HT1080 (cell line): ENCODE measurements at places on chromosomes 3 and 15.
A peak's percentile ranks its signal among the peaks of the same experiment; 100 is the strongest.

- DNase-seq: peak; percentile 92
Observed at GRCh38 chr3:115518100-115518852, 105.0 kb upstream of the GAP43 start.

DNA sequence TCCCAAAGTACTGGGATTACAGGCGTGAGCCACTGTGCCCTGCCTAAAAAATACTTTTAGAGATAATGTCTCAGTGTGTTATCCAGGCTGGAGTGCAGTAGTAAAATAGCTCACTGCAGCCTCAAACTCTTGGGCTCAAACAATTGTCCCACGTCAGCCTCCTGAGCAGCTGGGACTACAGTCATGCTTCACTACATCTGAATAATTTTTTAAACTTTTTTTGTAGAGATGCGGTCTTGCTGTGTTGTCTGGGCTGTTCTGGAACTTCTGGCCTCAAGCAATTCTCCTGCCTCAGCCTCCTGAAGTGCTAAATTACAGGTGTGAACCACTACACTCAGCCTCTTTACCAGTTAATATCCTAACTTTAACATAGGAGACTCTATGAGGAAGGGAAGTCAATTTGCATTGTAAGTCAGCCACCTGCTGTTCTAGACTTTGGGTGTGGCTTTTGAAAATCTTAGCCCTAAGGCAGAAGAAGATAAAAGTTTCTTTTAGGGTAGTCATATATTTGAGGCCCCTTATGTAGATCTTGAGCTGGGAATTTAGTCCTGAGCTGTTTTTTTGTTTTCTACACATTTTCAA, 78.2 kb upstream of the RASGRP1 start:
- DNase-seq: no peak

DNA sequence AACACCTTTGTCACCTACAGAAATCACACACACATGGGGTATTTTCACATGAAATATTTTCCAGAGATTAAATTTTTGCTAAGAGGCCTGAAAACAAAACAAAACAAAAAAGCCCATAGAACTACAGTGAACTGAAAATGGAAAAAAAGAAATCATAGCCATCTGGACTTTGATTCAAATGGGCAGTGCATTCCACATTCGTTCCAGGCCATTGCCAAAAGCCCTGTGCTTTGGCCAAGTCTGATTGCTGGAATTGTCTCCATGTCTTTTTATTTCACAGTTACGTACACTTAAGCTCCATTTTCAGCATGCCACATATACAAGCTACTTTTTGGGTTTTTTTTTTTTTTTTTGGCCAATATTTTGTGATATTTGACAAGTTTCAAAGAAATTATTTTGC, 47.1 kb downstream of the TFG start:
- DNase-seq: no peak

DNA sequence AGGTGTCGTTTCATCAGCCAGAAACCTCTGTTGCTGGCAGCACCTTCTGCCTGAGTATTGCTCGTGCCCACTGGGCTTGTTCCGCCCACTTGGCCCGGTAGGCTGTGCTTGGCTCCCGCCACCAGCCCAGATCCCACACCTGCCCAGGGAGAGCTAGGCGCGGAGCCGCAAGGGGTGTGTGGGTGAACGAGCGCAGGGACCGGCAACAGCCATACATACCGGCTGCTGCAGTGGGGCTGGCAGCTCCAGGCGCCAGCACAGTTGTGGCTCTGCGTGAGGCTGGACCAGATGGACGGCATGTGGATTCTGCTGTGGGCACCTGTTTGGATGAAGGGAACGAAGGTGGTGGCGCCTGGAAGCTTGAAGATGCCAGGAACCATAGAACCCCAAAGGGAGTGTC, 331.5 kb upstream of the MCTP2 start:
- DNase-seq: no peak

GRCh38 chr3:66483006-66483405, 17.8 kb downstream of the LRIG1 start:
- no peak for DNase-seq

- DNase-seq: peak; percentile 52
Observed at GRCh38 chr3:172461530-172462138, 13.4 kb upstream of the GHSR start.

- no peak for DNase-seq
Observed at GRCh38 chr15:72564091-72564490, 90.0 kb downstream of the ARIH1 start.

GRCh38 chr3:135392151-135392550, 573.4 kb upstream of the PPP2R3A start:
- no peak for DNase-seq

- peak; percentile 56 for DNase-seq
Observed at GRCh38 chr3:65233561-65233960, 545.8 kb upstream of the ADAMTS9 start.

- no peak for DNase-seq
Observed at GRCh38 chr3:56694867-56695683, 12.0 kb upstream of the TASOR start.

- DNase-seq: no peak
Observed at GRCh38 chr3:127457546-127458145, 132.9 kb downstream of the TPRA1 start.

DNA sequence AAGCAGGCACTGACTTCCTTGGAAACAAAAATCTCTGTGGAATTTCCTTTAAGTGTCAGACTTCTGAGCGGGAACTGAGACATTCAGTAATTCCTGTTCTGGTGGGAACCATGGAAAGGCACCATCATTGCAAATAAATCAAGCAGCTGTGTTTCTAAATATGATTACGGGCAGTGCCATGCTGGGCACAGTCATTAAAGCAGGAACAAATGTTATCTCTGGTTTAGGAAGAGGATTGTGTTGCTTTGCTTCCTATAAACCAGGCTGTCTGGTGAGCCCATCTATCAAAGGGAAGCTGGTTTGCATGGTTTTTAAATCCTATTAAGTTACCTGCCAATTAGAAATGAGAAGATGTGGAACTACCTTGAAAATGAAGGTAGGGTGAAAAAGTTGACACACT, 86.7 kb downstream of the EBLN2 start:
- no peak for DNase-seq

DNA sequence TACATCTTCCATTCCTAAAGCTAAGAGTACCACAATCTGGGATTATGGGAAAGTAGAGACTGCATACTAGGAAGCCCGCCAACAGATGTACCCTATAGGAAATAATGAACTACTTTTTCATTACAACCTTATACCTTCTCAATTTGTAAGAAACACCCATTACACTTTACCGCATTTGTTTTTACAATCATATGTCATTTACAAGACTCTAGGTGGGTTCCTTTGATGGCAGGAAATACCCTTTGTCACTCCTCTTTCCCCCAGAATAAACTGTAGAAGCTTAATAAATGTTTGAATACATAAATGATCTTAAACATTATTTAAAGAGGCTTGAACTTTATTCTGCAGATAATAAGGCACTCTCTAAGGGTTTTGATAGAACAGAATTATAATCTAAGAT, 150.1 kb upstream of the TGFBR2 start:
- DNase-seq: no peak

DNA sequence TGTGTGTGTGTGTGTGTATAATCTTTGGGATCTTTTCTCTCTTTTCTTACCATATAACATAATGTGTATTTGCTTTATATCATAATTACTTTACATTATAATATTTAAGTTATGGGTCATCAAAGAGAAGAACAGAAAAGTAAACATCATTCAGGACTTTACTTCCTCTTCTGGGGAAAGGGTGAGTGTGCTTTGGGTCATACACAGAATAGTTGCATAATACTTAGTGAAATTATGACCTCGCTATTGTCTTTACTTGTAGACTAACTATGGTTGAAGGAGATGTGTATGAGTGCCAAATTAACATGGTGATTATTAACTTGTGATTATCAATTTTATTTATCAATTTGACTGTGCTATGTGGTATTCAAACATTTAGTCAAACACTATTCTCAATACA, 1086.9 kb downstream of the DIPK2A start:
- DNase-seq: no peak

DNA sequence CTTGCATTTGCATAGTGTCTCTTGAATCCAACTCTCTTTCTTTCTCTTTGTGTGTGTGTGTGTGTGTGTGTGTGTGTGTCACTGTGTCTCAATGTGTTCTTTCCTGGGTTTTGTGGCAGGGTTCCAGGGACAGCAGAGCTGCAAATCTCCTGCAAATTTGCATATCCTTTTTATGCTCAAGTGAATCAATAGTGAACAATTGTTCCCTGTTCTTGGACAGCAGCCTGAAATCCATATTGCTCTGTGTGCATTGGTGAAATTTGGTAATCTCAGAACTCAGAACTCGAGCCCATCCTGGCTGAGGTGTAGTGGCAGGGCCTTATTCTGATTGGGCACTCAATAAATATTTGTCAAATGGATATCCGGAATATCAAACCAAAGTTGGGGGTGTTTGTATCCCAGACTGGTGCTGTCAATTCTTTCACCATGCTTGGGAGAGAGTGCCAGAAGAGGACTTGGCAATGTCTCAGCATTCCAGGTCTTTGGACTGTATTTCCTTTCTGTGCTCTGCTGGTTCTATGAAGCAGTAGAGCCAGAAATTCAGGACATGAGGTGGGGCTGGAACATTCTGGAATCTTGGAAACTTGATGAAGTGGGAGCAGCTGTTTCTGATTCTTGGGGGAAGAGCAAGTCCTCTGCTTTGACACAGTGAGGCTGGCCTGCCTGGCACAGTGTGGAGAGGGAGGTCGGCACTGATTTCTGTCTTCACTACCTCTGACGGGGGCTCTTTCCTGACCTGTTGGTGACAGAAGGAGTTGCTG, 380.6 kb upstream of the C2CD4B start:
- DNase-seq: no peak

GRCh38 chr3:11582191-11582968, 61.3 kb downstream of the VGLL4 start:
- DNase-seq: peak; percentile 78

GRCh38 chr15:50876260-50876988, 32.1 kb upstream of the AP4E1 start:
- DNase-seq: no peak

DNA sequence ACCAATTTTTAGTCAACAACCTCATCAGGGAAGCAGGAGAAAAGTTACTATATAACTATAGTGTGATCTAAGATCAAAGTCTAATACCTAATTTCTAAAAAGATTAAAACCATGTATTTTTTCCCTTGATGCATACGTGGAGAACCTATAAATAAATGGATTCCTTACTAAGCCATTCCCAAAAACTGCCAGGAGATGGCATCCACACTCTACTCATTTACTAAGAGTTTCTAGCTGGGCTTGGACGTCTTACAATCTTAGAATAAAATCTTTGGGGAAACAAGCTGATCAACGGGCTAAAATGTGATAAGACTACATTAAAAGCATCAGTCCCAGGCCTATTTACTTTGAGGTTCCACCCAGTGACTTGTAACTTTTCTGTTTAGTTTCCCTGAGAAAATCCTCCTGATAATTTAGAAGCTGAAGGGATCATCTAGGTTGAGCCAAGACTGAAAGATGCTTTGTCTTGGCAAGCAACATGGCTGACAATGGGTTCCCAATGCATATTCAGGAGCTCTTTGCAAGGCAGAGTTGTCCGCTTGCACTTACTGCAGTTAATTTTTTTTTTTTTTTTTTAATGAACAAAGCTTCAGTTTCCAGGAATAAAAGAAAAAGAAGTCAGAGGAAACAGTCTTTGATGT, 85.5 kb upstream of the FGF12 start:
- peak; percentile 61 for DNase-seq

- DNase-seq: no peak
Observed at GRCh38 chr3:34377961-34378360, 579.5 kb downstream of the PDCD6IP start.

DNA sequence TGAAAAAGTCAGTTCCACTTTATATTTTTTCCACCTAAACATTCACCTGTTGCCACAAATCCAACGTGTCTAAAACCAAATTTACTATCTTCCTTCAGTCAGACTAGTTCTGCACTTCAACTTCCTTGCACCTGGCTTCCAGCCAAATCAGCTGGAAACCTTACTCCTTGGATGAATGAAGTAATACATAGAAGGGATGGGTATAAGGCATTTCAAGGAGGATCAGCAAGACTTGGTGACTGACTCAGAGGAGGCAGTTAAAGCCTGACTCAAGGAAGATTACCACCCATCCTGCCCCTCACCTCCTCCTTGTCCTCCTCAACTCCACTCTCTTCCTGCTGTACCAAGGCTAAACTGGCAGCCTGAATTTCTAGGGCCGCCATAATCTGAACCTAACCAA, 37.1 kb downstream of the QTRT2 start:
- peak; percentile 92 for DNase-seq

DNA sequence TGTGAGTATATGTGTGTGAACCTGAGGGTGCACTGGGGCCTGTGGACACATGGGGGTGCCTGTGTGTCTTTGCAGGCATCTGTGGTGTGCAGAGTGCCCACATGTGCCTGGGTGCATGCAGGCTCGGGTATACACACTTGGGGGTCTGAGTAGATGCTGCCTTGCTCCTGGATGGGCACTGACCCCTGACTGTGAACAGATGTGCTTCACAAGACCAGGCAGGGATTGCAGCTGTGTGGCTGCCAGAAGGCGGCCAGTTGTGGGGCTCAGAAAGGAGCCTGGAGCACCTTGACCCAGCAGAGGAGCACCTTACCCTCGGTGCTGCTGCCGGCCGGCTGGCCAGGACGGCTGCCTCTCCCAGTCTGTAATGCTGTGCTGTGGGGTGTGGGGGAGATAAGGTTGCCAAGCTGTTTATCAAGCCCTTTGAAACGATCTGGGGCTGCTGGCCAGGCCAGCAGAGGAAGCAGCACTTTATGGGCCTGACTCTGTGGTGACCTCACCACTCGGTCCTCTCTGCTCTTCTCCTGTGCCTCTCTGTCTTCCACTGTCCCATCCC, 55.5 kb upstream of the MRPS22 start:
- DNase-seq: peak; percentile 46

- DNase-seq: no peak
Observed at GRCh38 chr3:54954521-54954920, 26.7 kb upstream of the LRTM1 start.

DNA sequence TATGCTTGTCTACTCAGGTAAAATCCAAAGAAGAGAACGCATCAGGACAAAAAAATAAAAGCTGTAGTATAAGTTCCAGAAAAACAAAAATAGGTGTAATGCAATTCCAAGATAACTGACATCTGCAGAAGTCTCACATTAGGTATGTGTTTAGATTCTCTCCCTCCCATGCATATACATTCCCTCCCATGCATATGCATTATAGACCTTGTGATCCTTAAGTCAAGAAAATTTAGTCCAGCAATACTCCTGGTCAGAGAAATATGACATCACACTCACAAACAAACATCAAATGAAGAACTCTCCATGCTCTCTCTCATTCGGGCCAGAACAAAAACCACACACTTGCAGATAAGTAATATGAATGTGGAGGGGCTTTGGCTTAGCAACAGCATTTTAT, 25.3 kb upstream of the STRIT1 start:
- DNase-seq: no peak

DNA sequence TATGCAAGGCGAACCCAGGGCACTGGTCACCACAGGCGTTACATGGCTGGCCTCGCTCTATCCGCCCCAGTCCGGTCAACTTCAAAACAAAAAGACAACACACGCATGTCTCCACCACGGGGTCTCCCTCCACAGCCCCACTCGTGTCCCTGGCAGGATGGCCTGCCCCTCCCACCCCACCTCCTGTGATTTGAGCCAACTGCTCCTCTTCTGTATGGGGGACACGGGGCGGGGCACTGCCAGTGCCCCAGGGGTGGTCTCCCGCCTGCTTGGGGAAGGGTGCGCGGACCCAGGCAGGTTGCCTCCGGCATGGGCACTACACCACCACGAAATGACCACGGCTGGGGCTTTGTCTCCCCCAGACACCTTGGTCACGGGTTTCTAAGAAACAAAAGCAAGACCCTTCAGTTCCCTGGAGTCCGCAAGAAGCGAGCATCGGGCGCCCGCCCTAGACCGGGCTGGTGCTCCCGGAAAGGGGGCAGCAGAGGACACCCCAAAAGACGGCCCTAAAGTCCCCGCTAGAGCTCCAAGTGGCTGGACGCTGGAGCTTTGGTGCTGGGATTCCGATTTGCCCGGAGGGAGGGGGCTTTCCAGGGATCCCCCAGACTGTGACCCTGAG, 219.3 kb upstream of the PRICKLE2 start:
- no peak for DNase-seq
